ENCODE measurements at places on chromosomes 4 and X.

- no peak for DNase-seq
Observed at GRCh38 chr4:1459081-1459721, 53.0 kb upstream of the NKX1-1 start.

DNA sequence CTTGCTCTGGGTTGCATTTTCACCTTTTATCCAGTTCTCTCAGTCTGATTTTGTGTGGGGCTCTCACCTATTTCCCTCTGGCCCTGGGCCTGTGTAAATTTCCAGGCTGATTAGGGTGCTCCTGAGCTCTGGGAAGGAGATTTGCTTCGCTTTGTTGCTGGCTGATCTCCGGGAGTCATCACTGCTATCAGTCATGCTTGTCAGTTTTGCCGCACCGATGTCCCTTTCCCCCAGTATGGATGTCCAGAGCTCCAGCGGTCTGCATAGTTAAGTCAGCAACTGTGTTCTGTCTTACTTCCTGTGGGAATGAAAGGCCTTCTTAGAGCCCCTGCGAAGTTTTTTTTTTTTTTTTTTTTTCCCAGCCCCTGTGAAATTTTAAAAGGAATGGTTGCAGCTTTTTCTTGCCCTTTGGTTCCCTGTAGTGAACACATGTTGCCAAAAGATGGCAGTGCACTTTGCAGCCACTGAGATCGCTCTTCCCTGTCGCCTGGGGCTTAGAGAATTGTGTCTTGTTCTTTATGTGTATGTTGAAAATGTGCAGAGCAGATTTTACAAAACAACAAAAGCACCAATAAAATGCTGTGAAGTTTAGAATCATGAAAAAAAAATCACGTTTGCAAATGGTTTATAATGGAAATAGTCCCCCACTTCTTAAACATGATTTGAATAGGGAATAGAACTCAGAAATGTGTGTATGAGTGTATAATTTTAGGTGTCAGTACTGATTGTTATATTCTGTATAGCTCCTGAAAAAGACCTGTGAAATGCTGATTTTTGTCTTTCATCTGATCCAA, 109.1 kb upstream of the SLC4A4 start:
- no peak for DNase-seq

GRCh38 chrX:23386726-23387125, 52.1 kb downstream of the PTCHD1 start:
- no peak for DNase-seq

DNA sequence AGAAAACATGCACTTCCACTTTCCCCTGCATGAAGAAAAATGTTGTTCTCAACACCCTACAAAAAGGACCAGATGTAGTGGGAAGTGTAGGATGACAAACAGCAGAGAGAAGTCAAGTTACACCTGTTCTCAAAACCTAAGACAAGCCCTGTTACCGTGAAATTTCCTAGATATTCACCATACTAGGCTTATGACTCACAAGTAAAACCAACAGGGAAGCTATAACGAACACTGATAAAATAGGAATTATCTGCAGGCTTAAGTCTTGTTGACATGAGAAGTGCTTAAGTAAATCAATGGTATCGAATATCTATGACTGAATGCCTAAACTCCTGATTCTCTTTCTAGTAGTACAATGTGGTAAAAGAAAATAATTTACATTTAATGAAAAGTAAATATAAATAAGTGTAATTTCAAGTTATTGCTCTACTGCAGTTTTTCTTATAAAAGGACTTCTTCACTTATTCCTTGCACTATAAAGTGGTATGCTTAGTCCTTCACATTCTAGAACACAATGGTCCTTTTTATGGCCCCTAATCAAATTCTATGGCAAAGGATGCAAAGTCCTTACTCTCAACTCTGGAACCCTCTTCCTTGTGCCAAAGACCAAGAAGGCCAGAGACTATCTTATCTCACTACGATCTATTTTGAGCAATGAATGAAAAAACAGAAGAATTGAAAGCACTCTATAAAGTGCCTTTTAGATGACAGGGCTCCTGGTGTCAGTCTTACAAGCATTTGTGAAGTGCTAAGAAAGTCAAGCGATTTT, 19.6 kb downstream of the AP1S2 start:
- DNase-seq = no peak

DNA sequence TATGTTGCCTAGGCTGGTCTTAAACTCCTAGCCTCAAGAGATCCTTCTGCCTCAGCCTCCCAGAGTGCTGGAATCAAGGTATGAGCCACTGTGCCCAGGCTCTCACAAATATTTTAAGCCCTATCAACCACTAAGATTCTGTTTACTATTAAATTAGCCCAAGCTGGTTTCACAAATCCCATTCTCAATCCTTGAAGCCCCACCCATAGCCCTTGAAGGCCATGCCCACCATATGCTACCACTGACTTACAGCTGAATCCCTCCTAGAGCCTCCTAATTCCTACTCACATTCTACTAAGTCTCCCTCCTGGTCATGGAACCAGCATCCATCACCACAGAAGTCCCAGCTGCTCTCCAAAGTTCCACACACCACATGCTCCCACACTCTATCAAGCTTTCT, 9.7 kb downstream of the GRIPAP1 start:
- no peak for DNase-seq

GRCh38 chr4:48665555-48666186, 114.4 kb downstream of the FRYL start:
- DNase-seq = peak; percentile 42

GRCh38 chr4:176794651-176795050, 1.9 kb upstream of the VEGFC start:
- DNase-seq = no peak

- DNase-seq = no peak
Observed at GRCh38 chr4:154603033-154603943, 9.2 kb downstream of the FGG start.

DNA sequence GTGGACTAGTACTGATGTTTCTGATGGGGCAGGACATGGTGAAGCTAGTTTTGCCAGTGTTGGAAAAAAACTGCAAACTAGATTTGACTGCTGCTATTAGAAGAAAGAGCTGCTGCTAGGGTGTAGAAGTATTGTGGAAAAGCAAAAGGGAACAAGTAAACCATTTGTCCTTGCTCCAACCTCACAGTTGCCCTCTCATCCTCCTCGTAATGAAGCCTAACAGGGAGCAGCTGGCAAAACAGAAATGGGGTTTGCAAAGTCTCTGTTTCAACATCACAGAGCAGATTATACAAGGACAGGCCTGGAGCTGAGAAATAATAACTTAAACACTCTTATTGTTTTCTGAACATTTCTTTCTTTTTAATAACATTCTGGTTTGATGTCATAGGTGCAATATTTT, 346.2 kb downstream of the MAGEB5 start:
- DNase-seq = no peak

- no peak for DNase-seq
Observed at GRCh38 chr4:165398570-165398969, 19.8 kb downstream of the CPE start.

- no peak for DNase-seq
Observed at GRCh38 chr4:186727169-186727976, 3.7 kb upstream of the FAT1 start.

DNA sequence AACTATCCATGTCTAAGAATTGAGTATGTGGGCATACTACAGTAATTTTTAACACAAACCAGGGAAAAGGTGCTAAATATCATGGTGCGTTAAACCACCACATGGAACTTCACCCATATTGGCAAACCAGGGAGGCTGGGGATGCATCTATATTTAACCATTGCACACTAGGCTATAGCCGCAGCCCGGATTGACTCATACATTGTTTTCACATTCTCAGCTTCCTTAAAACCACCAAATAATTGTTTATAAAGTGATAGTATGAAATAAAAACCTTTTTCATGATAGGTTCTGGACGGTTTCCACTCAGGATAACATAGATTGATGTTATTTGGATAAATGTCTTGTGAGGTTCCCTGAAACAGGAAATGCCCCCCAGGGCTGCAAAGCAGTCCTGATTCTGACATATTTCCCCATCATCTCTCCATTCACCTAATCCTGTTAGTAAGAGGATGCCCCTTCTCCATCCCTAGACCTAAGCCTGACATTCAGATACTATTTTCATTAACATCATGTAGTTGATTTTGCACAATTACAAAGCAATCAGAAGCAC, 7.9 kb downstream of the COL25A1 start:
- no peak for DNase-seq

DNA sequence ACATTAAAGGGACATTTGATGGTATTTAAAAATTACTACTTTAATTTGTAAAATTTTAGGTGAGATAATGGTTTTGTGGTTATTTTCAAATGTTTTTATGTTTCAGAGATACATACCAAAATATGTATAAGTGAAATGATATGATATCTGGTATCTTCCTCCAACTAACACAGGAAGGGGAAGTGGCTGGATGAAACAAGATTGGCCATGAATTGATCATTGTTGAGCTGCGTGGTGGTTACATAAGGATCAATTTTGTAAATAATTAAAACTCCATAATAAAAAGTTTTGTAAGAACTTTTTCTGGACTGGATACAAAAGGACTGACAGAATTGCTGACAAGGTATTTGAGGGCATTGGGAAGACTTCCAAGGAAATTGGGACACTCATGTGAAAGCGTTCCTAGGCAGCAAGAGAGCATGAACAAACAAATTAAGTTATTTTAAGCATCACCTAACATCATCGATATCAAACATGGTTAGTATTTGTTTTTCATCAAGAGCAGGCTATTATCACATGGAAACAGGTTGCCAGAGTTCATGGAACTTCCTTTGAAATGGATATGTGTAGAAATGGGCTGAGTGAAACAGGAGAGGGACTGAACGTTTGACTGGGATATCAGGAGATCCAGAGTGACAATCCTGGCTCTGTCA, 4.4 kb upstream of the PGM2 start:
- no peak for DNase-seq

DNA sequence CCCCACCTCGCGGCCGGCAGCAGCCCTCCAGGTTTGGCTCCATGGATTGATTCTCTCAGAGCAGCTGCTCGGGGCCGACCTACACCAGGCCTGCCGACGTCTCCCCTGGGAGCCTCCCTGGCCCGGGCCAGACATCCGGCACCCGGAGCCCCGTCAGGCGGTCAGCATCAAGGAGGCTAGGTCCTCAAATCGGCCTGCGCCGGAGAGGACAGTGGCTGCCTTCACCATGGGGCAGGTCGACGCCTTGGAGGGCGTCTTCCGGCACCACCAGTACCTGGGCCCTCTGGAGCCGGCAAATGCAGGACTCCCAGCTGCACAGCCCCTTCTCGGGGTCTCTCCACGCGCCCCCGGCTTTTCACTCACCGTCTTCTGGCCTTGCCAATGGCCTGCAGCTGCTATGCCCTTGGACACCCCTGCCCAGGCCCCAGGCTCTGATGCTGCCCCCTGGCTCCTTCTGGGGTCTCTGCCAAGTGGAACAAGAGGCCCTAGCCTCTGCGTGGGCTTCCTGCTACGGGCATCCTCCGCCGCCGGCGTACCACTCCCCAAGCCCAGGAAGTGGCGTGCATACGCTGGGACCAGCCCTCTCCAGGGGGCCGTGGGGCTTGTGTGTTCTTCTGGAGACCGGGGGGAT, 341.8 kb downstream of the MAGEB5 start:
- DNase-seq = no peak

GRCh38 chrX:25674776-25675175, 463.4 kb upstream of the MAGEB18 start:
- DNase-seq = no peak
